ENCODE measurements at places on chromosomes 5 and 9.

- DNase-seq: no peak
Measured at GRCh38 chr5:3593771-3594509, 1.7 kb upstream of the IRX1 start.

GRCh38 chr9:1539216-1539615 is 475.9 kb upstream of the SMARCA2 start:
- no peak for DNase-seq

DNA sequence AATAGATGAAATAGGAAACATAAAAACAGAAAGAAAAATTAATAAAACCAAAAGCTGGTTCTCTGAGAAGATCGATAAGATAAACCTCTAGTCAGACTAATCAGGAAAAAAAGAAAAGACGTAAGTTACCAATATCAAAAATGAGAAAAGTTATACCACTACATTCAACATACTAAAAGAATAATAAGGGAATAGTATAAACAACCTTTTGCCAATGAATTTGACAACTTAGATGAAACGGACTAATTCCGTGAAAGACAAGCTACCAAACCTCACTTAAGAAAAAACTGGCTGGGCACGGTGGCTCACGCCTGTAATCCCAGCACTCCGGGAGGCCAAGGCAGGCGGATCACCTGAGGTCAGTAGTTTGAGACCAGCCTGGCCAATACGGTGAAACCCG is 7.5 kb downstream of the KIF3A start:
- no peak for DNase-seq

- DNase-seq: no peak
Measured at GRCh38 chr5:7629561-7629960, 221.4 kb downstream of the CFAP90 start.

DNA sequence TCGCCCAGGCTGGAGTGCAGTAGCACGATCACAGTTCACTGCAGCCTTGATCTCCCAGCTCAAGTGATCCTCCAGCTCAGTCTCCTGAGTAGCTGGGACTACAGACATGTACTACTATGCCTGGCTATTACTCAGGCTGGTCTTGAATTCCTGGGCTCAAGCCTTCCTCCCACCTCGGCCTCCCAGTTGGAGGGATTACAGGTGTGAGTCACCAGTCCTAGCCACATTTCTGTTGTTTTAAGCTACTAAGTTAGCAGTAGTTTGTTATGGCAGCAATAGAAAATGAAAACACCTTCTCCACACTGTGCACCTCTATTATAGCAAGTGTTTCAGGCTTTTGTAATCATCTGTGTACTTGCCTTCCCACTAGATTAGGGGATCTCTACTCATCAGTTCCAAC is 588.9 kb upstream of the TLE4 start:
- no peak for DNase-seq

DNA sequence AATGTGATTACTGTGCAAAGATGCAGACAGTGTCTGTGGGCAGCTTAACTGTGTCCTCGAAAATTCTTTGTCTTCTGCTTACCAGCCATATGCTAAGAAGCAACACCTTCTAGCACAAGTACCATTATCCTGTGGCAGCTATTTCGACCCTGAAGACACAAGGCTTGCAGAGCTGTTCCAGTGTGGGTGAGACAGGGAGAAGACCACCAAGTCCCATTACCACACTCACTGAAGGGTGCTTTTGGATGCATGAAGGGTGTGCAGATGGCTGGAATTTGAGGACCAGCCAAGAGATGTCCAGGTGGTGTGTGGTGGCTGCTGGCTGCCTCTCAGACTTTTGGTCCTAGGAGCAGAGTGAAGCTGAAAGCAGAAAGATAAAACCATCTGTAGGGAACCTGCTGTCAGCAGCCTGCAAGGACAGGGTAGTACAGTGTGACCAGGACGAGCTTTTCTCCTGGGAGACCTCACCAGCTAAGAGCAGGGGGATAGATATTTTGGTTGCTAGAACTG is 161.8 kb downstream of the ICE1 start:
- DNase-seq: no peak

DNA sequence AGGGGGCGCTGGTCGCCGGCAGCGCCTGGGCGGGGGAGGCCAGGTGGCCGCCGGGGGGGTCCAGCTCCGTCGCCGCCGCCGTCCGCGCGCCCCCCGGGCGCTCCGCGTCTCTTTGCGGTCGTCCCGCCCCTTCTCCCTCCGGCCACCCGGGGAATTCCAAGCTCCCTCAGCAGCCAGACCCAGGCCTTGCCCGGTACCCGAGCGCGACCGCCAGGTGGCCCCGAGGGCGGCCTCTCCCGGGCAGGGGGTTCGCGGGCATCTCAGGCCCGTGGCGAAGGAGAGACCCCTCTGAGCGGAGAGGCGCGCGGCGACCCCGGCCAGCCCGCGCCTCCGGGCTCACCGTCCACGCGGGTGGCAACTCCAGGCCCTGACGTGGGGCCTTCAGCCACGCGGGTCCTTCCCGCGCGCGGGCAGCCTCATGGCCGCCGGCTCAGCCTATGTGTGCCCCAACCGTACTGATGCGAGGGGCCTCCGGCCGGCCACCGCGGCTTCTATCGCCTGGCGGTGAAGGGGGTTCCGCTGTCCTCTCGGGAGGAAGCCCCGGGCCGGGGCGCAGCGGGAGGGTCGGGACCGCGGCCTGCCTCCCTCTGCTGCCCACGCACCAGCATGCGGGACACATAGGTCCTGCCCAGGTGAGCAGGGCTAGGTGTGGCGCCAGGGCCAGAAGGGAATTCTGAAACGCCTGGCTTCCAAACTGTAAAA is 529 bp upstream of the NRARP start:
- DNase-seq: no peak

GRCh38 chr9:13939701-13940490 is 374.0 kb downstream of the NFIB start:
- DNase-seq: no peak

GRCh38 chr9:109101810-109102209 is 17.9 kb downstream of the TMEM245 start:
- no peak for DNase-seq

- peak; percentile 72 for DNase-seq
Measured at GRCh38 chr5:162209005-162209605, 141.5 kb downstream of the GABRG2 start.

GRCh38 chr5:61409568-61409967 is 77.5 kb downstream of the ZSWIM6 start:
- DNase-seq: no peak

- no peak for DNase-seq
Measured at GRCh38 chr9:133246991-133247390, 28.0 kb downstream of the ABO start.

- DNase-seq: no peak
Measured at GRCh38 chr5:66850354-66851075, 254.3 kb downstream of the MAST4 start.

GRCh38 chr9:82761027-82761426 is 301.9 kb downstream of the RASEF start:
- DNase-seq: no peak

GRCh38 chr5:73450672-73451223 is 2.2 kb upstream of the FOXD1 start:
- DNase-seq: no peak

DNA sequence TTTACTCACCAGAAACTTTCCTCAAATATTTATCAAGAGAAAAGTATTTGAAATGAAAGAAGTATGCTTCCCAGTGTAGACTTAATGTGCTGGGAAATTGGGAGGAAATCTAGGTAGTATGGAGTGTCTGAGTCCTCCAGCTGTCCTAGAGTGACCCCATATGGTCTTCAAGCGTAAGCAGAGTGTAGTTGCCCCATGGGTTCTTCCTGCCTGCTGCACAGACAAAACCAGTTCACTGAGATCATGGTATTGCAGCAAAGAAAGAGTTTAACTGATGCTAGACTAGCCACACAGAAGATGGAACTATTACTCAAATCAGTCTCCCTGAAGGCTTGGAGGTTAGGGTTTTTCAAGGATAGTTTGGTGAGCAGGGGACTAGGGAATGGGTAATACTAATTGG is 114.9 kb upstream of the PRLR start:
- no peak for DNase-seq

- DNase-seq: no peak
Measured at GRCh38 chr9:21385131-21385670, at the start of gene IFNA2. Gene IFNA2, minus strand, starts transcription at chr9:21385398. Its CDS starts 69 bp downstream, at chr9:21385329.

- DNase-seq: no peak
Measured at GRCh38 chr5:167061695-167062094, 1229.8 kb upstream of the WWC1 start.

GRCh38 chr9:131598121-131598520 is 52.8 kb downstream of the PRRT1B start:
- DNase-seq: no peak

- DNase-seq: no peak
Measured at GRCh38 chr9:91147079-91147708, 214.5 kb downstream of the AUH start.

DNA sequence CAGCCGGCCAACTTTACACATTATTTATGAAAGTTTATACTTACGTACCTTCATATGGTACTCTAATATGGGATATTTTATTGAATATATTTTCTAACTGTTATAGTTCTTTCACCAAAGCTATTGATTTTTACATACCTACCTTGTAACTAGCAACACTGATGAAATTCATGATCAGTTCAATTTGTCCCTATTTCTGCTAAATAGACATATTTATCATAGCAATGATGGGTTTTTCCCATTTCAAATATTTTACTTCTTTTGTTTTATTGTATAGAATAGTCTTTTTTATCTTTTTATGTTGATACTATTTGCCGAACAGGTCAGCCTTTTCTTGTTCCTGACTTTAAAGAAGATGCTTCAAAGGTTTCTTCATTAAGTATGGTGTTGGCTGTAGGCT is 59.0 kb upstream of the CTNND2 start:
- no peak for DNase-seq

DNA sequence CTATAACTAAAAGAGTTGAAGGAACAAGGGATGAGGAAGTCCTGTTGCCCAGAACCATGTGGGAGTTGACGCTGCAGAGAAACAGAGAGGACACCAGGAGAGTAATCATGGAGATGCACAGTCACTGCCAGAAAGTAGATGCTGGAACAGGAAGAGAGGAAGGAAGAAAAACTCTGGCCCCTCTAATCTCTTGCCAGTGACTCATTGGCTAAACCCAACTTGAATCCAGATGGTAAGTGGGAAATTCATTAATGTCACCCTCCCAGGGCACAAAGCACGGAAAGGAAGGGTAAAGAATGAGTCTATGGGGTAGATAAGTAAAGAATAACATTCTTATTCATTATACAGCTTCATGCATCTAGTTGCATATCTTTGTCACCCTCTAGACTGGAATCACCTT is 631.9 kb downstream of the PRELID2 start:
- DNase-seq: no peak

DNA sequence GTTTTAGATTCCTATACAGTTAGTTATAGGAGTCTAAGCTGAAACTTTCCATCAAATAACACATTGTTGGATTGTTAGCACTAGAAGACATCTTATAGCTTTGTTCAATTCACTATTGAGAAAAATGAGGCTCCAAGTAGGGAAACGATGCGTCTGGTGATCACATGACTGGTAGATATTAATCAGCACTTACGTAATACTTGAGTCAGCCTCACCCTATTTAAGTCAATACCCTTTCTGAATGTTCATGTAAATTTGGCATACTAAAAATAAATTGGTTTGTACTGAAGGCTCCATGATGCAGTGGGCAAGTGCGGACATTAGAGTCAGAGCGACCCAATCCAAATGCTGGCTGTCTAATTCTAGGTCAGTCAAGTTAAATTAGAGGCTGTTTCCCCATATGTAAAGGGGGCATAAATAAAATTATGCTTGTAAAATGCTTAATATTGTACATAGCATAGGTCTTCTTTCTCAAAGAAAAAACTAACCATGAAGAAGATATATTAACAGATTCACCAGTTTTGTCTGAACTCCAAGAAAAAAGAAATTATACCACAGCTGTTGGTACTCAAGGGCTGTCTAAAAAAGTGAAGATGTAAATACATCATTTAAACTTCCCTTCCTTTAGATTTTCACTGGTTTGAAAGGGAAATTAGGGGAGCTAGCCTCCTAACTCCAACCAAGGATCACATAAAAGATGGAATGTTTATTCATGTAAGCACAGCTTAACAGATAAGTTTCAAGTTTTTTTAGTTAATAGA is 406.6 kb upstream of the TLE4 start:
- DNase-seq: peak; percentile 38

GRCh38 chr9:96047741-96048103 is 172.2 kb downstream of the ERCC6L2 start:
- no peak for DNase-seq

- DNase-seq: no peak
Measured at GRCh38 chr5:65121880-65122436, 353.2 kb downstream of the CWC27 start.

GRCh38 chr5:24646915-24647314 is 2.1 kb upstream of the CDH10 start:
- no peak for DNase-seq

- DNase-seq: peak; percentile 37
Measured at GRCh38 chr5:124402144-124402581, 344.3 kb downstream of the ZNF608 start.

- DNase-seq: peak; percentile 58
Measured at GRCh38 chr5:73031839-73032238, 76.0 kb downstream of the FCHO2 start.

DNA sequence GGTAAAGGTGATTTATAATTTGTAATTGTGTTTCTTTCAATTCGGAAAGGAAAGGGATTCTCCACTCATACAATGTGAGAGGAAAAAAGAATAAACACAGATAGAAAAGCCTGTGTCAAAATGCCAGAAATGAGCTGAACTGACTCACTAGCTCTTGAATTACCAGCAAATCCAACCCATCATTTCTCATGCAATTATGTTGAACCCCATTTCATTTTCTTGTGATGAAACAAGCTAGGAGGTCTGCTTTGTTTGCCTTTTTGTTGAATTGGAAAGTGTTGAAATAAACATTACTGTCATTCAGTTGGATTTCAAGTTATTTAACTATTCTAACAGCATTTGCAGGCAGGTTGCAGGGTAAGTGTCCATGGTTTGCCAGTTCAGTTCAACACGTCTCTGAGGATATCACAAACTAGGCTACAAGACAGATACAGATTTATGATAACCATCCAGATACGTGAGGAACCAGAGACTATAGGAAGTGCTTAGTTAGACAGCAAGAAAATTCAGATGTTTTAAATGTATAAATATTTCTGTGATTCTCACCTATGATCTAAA is 547.2 kb downstream of the MAT2B start:
- no peak for DNase-seq

GRCh38 chr9:1880038-1880565 is 135.0 kb upstream of the SMARCA2 start:
- no peak for DNase-seq

DNA sequence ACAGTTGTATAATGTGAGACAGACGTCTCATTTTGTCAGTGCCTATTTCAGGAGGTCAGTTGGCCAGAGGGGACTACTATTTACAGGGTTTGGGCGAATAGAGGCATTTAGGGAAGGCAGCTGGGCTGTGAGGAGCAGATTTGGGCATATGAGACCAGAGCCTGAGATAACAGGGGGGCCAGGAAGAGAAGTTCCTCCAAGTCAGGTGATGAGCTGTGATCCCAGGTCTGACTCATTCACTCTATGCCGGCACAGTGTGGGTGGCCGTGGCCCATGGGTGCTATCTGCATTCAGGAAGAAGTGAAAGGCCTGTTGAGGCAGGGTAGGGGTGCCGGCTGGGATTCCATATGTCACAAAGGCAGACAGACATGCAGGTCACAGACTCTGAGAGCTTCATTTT is 142.8 kb downstream of the PDZD2 start:
- no peak for DNase-seq

- DNase-seq: no peak
Measured at GRCh38 chr5:137275083-137275482, 224.0 kb downstream of the SPOCK1 start.
